ENCODE measurements at places on chromosomes 3 and 15.
A peak's percentile ranks its signal among the peaks of the same experiment; 100 is the strongest.

DNA sequence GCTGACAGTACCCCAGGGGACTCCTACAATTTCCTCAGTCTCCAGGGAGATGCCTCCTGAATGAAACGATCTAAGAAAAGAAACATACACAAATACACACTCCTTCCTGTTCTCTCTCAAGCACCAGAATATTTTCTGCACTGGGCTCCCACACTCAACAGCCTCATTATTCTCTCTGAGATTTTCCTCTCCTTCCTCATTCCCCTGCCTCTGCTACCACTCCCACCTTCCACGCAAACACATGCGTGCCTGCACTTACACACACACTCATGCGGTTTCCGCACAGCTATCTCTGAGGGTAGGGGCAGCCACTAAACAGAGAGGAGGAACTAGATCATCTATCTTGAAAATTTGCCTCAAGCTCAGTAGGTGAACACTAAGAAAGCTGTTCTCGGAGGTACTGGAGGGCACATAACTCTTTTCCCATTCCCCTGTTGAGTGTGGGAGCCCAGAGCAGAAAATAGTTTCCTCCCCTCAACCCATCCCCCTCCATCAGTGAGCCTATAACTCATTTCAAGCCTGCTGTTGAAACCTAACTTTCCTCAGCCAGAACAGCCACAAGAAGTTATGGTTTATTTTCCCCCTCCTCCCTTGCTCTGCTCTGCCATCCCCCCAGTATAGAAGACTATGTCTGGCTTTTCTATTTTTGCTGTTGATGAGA lies 30.5 kb upstream of the TIPARP start:
- no peak for DNase-seq

- DNase-seq: no peak
These were observed 391.9 kb upstream of the THBS1 start for GRCh38 chr15:39188930-39189329.

- peak; percentile 86 for DNase-seq
These were observed 35.4 kb upstream of the CORO2B start for GRCh38 chr15:68543165-68544008.

DNA sequence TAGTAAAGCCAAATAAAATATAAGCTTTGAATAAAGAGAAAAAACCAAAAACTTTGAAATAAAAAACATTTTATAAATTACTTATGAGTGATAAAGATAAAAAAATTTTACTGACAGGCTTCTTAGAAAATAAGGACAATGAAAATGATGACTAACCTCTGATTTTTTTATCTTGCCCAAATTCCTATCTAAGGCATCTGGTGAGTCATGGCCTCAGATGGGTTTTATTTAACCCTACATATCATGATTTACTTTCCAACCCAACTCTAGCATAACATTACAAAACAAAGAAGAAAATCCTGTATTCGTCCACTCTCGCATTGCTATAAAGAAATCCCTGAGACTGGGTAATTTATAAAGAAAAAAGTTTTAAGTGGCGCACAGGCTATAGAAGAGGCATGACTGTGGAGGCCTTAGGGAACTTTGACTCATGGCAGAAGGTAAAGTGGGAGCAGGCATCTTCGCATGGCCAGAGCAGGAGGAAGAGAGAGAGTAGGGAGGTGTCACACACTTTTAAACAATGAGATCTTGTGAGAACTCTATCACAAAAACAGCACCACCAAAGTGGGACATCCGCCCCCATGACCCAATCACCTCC lies 152.1 kb downstream of the NEK10 start:
- DNase-seq: no peak

DNA sequence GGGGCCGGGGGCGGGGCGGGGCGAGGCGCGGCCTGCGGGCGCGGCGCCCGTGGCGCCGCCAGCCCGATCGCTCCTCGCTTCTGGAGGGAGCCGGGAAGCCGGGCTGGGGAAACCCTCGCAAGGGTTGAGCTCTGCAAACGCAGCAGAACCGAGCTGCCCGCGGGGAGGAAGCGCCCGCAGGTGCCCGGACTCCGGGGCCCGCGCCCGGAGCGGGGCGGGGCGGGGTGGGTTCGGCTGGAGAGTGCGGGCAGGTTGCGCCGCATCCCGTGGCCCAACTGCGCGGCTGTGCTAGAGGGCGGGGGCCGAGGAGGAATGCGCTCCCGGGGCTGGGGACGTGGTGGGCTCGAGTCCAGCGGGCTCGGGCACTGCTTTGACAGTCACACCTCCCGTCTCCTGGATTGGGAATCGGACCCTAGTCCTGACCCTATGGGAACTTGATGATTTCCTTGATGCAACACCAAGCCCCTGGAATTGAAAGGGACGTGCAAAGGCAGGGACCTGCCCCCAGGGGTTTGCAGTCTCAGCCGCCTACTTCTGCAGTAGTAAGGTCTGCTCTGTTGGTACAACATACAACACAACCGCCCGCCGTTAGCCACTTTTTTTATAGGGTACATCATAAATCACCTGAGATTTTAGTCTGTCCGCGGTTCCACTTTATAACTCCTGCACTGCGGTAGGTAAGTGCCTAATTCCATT lies 34.3 kb downstream of the ZBTB38 start:
- DNase-seq: peak; percentile 83

- no peak for DNase-seq
These were observed 20.5 kb upstream of the LRRN1 start for GRCh38 chr3:3778641-3779270.

DNA sequence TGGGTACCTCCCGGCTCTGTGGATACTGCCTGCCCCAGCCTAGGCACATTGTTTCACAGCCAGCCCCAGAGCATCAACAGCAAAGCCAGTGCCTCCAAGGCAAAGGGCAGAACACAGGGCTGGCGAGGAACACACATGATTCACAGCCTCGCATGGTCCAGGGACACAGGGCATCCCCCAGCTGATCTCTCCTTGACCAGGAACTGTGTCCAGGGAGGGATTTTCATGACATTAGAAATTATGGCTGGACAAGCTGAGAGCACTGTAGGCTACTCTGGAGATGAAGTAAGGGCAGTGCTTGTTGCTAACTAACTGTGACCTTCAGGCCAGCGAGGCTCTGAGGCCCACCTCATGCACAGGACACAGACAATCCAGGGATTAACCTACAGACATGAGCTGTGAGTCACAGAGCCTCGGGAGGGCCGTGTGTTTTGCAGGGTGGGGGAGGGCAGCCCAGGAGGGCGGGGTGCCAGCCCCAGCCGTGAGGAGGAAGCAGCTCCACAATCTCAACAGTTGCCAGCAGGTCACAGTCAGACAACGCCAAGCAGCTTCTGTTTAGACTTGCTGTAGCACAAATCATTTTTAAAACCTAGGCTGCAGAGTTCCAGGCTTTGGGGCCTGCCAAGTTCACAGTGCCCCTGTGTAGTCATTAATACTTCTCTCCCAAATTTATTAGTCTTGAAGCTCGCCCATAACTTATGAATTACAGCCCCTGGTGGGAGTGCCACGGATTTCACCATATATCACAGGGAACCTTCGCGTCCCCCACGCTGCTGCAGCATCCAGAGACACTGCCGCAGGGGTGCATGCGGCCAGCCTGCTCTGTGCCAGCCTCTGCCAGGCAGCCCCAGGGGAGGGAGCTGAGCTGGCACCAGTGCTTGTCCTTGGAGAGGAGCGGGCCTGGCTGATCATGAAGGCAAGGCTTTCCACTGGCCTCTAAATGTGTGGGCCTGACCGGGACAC lies 114.7 kb downstream of the ETFA start:
- DNase-seq: no peak

DNA sequence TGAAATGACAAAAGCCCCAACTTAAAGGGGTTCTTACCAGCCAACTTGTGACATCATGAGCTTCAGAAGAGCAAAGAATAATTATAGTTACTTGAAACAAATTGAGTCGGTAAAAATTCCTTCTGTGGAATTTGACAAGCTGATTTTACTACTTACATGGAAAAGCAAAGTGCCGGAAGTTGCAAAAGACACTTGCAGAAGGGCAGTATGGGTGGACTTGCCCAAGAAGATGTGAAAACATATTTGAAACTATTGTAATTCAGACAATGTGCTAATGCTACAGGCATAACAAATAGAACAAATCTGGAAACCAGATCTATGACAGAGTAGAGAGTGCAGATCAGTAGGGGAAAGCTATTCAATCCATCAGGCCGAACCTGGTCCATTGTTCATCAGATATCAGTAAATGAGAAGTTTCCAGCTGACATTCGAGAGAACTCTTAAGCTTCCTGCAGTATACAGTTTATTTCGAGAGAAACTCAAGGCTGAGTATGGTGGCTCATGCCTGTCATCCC lies 2.5 kb upstream of the KIF7 start:
- DNase-seq: no peak

GRCh38 chr3:197478746-197479668 lies 76.8 kb downstream of the BDH1 start:
- DNase-seq: no peak

- no peak for DNase-seq
These were observed 28.1 kb downstream of the CPNE4 start for GRCh38 chr3:132006605-132007204.

- no peak for DNase-seq
These were observed 16.8 kb upstream of the DIS3L start for GRCh38 chr15:66276546-66276945.

DNA sequence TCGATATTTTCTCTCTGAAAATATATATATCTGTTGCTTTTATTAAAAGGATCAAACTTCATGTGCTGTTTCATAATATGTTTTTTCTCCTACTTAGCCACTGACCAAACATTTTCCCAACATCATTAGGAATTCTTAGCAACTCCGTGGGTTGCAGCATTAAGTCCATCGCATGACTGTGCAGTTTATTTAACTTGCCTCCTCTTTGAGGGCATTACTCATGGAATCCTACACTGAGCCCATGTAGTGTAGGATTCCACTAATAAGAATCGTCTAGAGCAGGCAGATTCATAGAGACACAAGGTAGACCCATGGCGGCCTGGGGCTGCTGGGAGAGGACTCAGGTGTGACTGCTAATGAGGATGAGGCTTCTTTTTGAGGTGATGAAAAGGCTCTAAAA lies 49.3 kb downstream of the CMTM6 start:
- no peak for DNase-seq

- DNase-seq: no peak
These were observed 61.8 kb upstream of the TMCO5A start for GRCh38 chr15:37872661-37873060.

- no peak for DNase-seq
These were observed 107.0 kb downstream of the SHOX2 start for GRCh38 chr3:157999246-157999645.

GRCh38 chr3:25962255-25962654 lies 172.4 kb downstream of the OXSM start:
- no peak for DNase-seq

DNA sequence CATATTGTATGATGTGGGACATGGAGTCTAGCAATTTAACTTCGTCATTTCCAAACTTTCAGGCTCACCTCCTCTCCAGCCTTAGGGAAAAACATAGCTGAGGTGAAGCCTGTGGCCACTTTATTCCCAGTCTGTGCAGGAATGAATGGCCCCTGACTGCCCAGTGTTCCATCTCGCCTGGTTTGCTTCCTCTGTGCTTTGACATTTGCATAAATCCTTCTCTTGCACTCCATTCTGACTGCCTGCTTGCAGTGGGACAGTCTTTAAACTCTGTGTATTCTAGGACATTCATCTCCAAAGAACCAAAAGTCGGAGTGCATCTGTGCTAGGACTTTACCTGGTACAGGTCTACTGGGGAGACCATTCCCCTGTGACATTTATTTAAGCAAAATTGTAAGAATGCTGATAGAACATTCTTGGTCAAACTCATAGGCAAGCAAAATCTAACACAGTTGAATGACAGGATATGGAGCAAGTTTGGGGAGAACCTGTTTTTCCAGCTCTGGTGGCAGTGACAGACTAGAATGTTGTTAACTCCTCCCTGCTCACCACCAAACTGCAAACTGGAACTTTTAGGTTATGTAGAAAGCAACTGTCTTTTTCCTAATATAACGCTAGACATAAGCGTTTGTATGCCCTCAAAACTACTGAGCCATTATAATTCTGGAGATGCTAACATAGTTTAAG lies 22.1 kb downstream of the TMED3 start:
- DNase-seq: no peak

DNA sequence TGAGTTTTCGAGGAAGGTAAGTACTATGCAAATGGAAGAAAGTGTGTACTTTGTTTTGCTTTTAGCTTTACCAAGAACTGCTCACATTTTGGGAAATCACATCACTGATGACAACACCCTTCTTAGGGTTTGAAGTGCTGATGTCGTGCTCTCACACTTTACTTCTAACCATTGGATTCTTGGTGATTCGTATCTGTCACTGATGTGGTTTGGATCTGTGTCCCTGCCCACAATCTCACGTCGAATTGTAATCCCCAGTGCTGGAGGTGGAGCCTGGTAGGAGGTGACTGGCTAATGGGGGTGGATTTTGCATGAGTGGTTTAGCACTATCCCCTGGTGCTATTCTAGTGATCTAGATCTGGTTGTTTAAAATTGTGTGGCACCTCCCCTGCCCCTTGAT lies 75.4 kb upstream of the RGMA start:
- no peak for DNase-seq

DNA sequence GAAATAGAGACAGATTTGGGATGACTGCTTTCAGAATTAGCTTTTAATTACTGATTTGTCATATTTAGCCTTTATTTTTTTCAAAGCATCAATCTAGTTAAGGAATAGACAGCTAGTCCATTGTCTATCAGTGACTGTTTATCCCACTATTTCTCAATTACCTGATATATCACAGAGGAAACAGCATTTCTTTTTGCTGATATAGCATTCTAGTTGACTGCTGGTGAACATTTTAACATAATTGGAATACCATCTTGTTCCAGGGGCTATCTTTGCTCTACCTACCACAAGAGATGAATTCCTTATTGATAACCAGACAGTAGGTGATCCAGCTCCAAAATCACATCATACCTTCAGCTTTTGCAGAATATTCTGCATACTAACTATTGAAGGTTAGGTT lies 982.7 kb downstream of the SQOR start:
- DNase-seq: no peak

Data from coronary artery (tissue), 2 donors.